Stimulated activated CD4-positive, alpha-beta T cell treated with anti-CD3 and anti-CD28 coated beads, TNF-alpha, amount 100 ng/mL, for 1 hour (primary cell): ENCODE measurements at places on chromosomes 5 and 9.

DNA sequence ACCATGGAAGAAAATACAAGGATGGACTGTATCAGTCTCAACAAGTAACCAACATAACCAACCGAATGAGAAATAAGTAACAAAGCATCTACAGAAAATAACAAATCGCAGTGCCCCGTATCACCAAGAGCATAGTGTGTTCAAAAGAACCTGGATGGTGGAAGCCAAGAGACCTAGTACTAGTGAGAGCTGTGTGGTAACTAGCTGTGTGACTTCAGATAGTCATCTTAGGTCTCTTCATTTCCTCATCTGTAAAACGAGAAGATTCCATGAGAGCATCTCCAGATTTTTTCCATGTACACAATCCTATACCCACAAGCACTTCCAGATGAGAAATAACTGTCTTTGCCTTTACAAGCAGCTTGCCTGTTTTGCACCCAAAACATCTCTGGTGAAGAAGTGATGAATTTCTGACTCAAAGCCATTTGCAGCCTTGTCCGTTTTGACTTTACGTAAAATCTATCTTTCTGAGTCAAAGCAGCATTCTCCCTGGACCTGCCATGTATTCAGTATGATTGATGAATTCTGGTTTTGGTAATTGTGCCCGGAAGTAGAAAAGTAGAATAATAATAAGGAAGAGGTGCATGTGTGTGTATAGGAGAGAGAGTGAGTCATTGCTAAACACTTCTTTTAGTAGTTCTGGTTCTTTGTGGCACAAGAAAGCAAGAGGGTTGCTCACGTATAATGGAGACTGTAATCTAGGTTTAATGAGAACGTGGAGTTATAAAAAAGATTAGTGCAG is 41.0 kb downstream of the AOPEP start:
- DNase-seq, result no peak

DNA sequence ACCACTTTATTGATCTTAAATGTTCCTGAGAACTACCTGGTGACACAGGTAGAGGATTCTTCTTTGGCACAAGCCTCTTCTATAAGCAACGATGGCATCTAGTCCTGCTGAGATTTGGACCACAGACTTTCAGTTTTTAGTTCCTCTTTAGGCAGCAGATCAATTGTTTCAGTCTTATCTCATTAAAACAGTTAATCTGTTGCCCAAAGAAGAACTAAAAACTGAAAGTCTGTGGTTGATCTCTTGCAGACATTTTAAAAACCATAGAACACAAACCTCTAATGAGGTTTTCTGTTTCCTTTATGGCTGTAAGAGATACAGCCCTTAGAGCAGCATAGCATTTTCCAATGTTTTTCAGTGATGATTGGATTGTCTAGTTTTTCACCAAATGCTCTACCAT is 480.9 kb downstream of the MTRR start:
- DNase-seq, result no peak

DNA sequence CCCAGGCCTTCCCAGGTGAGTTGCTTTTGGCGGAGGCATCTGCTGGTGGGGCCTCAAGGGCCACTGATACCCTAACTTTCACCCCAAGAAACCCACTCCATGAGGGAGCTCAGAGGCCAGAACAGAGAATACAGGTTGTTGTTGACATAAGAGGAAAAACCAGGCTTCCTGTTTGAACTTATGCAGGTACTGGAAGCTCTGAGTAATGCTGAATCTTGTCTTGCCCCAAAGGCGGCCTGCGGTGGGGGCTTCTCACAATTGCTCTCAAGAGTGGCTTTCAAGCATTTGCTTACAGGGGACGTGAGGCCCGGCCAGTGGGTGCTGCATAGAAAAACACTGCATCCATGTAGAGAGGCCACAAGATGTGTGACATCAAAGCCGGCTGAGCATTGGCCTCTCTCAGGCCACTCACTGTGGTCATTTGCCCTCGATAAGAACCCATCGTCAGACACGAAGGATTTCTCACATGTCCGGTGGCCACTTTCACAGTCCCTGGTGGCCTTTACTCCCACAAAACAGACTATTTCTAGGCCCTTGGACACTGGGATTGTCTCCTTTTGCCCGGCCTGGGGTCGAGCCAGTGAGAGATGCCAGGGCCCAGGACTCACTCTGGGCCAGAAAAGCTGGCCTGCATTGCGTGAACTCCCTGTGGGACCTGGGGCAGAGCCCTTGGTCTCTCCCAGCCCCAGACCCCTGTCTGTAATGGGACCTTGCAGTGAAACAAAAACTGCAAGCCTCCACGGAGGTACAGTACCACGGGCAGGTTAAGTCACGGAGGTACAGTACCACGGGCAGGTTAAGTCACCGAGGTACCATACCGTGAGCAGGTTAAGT is 34.5 kb upstream of the TCF7 start:
- peak; percentile 49 for DNase-seq

GRCh38 chr5:174191076-174191475 is 145.6 kb downstream of the NSG2 start:
- no peak for DNase-seq

- no peak for DNase-seq
Observed at GRCh38 chr9:121949766-121950165, 143.3 kb downstream of the TTLL11 start.

DNA sequence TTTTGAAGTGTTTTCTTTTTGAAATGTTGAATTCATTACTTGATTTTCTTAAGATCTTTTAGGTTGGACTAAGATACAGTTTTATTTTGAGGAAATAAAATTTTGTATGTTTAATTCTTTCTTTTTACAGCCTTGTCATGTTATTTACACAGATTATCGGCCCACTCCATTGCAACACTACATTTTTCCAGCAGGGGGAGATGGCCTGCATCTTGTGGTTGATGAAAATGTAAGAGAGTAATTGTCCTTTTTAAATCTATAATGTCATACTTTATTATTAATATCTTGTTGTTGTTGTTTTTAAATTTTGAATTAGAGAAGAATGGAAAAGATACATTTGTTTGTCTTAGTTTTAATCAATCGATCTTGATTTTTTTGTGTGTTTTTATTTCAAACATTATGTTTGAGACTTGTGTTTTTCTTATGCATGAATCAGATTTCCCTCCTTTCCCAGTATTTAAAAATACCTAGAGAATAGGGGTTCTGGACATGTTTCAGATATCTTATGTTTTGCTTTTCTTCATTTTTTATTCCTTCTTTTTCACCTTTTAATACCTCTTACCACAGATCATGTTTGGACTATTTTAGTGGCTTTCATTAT is 36.7 kb downstream of the MTREX start:
- peak; percentile 7 for DNase-seq

DNA sequence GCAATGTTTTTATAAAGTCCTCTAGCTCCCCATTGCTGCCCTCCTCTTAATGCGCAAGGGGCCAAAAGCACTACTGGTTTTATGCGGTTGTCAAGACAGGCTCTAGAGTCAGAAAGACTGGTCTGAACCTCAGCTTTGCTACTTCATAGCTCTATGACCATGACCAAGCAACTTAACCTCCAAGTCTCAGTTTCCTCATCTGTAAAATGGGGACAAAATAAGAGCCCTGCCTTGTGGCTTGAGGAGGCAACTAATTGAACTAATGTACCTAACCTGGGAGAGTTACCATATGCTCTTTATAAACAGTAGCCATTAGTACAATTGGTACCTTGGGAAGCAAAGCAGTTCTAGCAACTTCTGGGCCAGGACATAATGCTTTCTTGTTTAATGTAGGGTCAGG is 36.5 kb downstream of the ANXA6 start:
- no peak for DNase-seq

- DNase-seq, result no peak
Observed at GRCh38 chr9:126335837-126336735, 9.5 kb downstream of the MVB12B start.

- DNase-seq, result no peak
Observed at GRCh38 chr5:15566789-15567188, 66.8 kb downstream of the FBXL7 start.

DNA sequence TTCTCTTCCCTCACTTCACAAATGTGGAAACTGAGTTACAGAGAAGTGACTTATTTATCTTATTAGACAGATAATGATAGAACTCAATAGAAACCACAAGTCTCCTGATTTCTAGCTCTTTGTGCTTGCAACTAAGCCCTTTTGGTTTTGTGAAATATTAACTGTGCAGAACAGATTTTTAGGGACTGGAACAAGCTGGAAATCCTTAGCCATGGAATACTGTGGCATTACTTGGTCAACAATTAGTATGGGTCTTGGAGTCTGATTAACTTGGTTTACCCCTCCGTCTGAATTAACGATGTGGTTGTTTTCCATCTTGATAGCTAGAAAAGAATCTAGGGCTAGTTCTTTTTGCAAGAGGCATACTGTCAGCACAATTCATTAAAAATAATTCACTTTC is 584 bp upstream of the KLF9 start:
- DNase-seq, result no peak

DNA sequence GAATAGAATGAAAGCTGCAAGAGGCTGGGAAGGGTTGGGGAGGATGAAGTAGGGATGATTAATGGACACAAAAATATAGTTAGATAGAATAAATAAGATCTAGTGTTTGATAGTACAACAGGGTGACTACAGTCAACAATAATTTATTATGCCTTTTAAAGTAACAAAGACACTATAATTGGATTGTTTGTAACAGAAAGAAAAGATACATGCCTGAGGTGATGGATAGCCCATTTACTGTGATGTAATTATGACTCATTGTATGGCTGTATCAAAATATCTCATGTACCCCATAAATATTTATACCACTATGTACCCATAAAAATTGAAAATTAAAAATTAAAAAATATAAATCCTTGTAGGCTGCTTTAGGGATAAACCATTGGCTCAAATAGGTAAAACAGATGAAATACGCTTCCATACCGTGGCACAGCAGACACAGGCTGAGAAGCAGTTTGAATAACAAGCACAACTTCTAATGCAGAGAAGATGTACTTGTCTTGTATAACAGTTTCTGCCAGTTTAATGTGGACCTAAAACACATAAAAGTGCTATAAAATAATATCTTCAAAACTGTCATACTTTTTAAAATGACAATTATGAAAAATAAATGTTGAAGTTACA is 34.9 kb downstream of the APBA1 start:
- DNase-seq, result no peak

DNA sequence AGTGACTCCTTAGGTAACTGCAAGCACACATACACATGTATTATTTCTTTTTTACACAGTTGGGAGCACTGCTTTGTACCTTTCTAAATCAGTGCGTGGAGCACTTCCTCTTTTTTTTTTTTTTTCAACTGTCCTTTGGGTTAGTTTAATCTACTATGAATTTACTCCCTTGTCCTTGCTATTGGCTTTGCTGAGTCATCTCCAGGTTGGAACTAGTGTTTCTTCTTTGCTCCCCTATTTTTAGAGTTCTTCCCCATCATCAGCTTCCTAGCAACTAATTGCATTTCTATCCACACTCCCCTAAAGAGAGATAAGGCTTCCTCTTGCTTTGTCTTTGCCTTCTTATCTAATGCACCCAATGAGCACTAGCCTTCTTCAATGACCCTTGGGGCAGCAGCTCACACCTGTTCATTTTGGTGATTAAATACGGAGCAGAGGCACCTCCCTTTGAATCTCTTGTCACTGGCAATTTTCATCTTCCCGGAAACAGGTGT is 24.3 kb downstream of the S100Z start:
- no peak for DNase-seq

- no peak for DNase-seq
Observed at GRCh38 chr5:123921193-123921592, 409.2 kb downstream of the CSNK1G3 start.

DNA sequence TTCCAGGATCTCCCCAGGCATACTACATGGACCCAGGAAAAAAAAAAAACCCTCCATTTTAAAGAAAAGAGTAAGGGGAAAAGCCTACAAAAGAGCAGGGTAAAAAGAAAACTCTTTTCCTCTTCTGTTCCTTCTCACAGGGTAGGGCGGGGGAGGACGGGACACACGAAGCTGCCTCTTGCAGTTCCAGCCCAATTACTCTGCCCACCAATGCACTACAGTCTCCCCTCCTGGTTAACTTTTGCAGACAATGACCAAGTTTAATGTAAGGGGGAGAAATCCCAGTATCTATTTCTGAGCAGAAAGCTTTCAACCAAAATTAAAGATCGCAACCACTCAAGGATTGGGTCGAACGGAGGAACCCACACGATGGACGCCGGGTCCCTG is 1.3 kb downstream of the BRD3 start:
- no peak for DNase-seq

DNA sequence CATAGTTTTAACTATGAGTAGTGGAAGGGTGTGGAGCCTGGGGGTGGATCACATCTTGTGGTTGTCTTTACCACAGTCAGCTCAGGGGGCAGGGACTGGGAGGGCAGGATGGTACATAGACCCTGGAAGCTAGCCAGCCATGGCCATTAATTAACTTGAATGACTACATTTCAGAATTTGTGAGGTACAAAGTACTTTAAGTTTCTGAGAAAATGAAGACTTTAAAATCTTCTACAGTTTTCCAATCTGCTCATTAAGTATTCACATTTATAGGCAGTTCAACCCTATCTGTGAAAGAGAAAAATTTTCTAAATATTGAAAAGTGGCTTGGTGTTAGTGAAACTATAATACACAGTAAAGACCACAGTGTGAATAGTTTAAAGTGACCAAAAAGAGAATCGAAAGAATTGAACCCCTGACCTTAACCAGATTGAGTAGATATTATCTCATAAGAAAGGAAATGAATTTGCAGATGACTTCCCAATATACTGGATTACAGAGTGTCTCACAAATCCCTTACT is 234.2 kb upstream of the MEF2C start:
- no peak for DNase-seq

DNA sequence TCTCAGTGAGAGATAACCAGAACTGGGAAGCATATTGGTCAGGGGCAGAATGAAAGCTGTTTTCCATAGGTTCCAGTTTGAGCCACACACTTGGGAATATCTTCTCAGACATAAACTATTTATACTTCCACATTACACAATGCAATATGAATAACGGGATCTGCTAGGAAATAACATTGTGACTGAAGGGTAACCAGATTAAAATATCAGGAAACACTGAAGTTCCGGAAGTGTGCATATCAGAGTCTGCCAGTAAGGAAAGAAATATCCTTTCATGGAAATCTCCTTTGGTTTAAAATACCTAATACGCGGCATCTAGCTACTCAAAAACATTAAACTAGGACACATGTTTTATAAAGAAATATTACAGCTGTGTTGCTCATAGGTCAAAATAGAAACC is 56.3 kb downstream of the ST8SIA4 start:
- no peak for DNase-seq

DNA sequence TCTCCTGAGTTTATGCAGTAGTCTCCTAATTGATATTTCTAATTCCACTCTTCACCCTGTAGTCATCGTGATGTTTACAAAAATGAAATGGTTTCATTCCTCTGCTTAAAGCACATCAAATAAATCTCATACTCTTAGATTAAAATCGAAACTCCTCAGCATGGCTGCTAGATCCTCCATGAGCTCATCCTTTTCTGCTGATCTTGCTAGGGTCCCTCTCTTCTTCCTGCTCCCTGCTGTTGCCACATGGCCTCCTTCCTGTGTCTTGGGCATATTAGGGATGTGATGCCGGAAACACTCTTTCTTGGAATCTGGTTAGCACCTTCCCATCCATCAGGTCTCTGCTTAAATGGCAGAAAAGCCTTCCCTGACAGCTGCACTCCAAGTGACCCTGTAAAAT is 59.5 kb upstream of the MEGF10 start:
- DNase-seq, result no peak

GRCh38 chr9:86336058-86336457 is 18.2 kb downstream of the TUT7 start:
- no peak for DNase-seq
